ENCODE measurements at places on chromosomes 2 and 18.

DNA sequence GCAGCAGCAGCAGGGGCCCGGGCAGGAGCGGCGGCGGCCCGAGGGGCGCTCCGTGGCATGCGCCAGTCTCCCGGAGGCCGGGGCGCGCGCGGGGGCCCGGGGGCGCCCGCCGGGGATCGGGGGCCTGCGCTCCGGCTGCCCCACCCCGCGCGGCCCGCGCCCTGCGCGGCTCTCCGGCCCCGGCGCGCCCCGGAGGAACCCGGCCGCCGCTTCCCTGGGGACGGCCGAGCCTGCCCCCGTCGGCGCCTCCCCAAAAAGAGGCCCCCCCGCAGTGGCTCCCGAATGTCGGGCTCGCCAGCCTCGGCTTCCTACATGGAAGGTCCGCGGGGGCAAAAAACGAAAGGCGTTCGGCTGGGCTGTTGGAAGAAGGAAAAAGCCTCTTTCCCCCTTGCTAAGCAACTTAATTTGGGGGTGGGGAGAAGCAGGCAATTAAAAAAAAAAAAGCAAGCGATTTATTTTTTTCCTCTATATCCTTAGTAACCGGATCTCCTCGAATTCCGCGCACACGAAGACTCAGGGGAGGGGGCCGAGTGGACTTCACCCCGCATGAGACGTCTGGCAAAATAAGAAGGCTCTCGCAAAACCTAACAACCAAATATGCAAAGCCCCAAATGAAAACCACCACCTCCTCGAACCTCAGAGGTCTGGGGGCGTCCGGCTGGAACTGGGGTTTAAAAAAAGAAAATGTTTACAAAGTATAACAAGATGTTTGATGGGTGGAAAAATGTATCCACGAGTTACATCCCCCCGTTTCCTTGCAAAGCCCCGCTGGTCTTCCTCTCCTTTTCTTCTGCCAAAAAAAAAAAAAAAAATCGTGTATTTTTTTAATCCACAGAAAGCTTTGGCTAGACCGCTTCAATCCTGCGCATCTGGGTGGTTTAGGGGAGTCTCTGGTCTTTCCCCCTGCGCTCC is at the start of gene SMAD7:
TSS of gene SMAD7 (minus strand) at position 430 of the 912 bp plus-strand sequence. CDS start 541 bp downstream, outside the sequence.
- peak; percentile 74 for DNase-seq

DNA sequence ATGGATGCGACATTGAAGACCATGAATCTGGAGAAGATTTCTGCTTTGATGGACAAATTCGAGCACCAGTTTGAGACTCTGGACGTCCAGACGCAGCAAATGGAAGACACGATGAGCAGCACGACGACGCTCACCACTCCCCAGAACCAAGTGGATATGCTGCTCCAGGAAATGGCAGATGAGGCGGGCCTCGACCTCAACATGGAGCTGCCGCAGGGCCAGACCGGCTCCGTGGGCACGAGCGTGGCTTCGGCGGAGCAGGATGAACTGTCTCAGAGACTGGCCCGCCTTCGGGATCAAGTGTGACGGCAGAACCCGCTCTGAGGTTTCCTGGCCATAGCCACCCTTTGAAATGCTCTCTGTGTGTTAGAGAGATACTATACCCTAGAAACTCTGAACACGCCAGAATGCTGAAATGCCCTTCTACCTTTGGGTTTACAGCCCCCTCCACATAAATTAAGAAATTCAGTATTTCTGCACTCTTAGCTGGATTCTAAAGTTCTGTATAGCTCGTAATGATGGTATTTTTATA is 659 bp downstream of the CHMP1B start:
- peak; percentile 30 for DNase-seq

DNA sequence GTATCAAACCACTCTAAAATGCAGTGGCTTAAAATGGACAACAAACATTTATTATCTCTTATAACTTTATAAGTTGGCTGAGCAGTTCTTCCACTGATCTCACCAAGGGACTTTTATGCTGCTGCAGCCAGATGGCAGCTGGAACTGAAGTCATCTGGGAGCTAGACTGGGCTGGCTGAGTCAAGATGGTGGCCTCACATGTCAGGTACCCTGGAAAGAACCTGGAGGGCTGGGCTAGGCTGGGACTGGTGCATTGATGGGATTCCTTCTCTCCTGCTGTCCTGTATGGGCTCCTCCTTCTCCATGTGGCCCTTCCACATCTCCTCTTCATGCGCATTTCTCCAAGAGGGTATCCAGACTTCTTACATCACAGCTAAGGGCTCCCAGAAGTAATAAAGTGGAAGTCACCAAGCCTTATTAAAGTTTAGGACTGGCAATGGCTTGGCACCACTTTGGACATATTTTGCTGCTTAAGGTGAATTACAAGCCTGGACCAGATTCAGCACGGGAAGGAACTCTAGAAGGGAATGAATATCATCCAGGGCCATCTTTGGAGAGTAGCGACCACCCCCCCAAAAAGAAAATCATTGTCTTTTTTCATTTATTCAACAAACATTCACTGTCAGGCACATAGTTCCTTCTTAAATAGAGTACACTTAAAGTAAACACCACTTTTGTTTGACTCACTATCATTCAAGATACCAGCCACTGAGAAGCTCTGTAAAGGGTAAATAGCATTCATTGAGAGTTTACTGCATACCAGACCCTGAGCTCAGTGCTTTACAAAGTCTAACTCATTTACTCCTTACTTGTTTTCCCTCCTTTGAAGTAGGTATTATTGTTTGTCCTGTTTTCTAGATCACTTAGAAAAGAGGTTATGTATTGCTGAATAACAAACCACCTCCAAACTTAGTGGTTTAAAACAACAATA is 138.0 kb downstream of the ZFP36L2 start:
- DNase-seq = no peak

DNA sequence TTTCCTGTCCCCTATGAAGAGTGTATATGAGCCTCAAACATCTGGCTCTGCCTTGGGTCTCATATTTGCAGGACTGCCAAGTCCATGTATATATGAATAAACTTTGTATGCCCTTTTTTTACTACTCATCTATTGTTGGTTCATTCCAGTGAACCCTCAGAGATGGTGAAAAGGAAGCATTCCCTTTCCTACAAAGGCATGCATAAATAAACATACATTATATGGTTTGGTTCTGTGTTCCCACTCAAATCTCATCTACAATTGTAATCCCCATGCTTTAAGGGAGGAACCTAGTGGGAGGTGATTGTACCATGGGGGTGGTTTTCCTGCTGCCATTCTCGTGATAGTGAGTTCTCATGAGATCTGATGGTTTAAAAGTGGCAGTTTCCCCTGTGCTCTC is 534.2 kb downstream of the SPAG16 start:
- DNase-seq = no peak

GRCh38 chr18:34926683-34927082 is 114.5 kb upstream of the MAPRE2 start:
- DNase-seq = no peak
